Ovary (tissue), 10 donors: ENCODE measurements at places on chromosomes 11 and 22. TPM values are rescaled to one million over a fixed set of nuclear protein-coding genes. Genes with fewer than 3 reads are reported as not detected.

Gene ARHGAP42
- 4.3 TPM for total RNA-seq

Gene TMEM184B
- 44.5 TPM for total RNA-seq

DNA sequence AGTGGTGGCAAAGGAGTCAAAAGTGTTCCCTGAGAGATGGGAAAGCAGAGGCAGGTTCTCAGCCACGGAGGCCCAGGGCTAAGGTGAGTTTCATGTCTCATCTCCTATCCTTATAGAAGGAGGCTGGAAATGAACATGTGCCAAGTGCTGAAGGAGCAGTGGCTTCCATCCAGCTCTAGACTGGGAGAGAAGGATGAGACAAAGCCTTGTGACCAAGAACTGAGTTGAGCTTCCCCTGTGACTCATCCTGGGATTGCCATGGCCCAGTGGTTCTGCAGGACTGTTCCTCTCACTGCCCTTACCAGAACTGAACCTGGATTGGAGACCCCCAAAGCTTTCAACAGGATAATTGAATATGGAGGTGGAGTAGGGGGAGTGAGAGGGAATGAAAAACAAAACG, 16.7 kb upstream of the OR9Q1 start:
- H3K36me3 ChIP-seq: no peaks in the 10 kb centered on the region
- no peak for DNase-seq
- H3K27ac ChIP-seq: no peak overlapping the region
- H3K4me1 ChIP-seq: no peaks in the 10 kb centered on the region
- H3K4me3 ChIP-seq: no peak overlapping the region
- H3K27me3 ChIP-seq: no peaks in the 10 kb centered on the region

DNA sequence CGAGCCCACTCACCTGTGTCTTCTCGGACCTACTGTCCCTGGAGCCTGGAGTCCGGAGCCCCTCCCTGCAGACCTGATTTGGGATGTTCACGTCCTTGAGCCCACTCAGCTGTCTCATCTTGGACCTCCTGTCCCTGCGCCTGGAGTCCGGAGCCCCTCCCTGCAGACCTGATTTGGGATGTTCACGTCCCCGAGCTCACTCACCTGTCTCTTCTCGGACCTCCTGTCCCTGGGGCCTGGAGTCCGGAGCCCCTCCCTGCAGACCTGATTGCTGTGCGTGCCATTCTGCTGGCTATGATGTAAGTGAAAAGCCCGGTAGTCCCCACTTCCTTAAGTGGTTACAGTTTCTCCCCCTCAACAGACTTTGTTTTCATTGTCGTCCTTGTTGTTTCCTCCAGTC, 867.1 kb downstream of the BRD1 start:
- no peaks in the 10 kb centered on the region for H3K36me3 ChIP-seq
- H3K4me1 ChIP-seq: no peaks in the 10 kb centered on the region
- no peak overlapping the region for H3K4me3 ChIP-seq
- H3K27ac ChIP-seq: no peak overlapping the region

GRCh38 chr22:29145321-29146072, 60.2 kb upstream of the EMID1 start:
- H3K36me3 ChIP-seq: no peaks in the 10 kb centered on the region
- H3K27ac ChIP-seq: no peak overlapping the region
- H3K4me1 ChIP-seq: peaks cover 3% of the 10 kb centered on the region
- no peak overlapping the region for H3K4me3 ChIP-seq

Gene OR52E2
- not detected for total RNA-seq

GRCh38 chr11:35943309-35943708, 553 bp upstream of the LDLRAD3 start:
- peak overlapping the region; percentile 47 for H3K27ac ChIP-seq
- H3K36me3 ChIP-seq: no peaks in the 10 kb centered on the region
- H3K27me3 ChIP-seq: no peaks in the 10 kb centered on the region
- DNase-seq: no peak
- H3K4me3 ChIP-seq: peak overlapping the region; percentile 75

DNA sequence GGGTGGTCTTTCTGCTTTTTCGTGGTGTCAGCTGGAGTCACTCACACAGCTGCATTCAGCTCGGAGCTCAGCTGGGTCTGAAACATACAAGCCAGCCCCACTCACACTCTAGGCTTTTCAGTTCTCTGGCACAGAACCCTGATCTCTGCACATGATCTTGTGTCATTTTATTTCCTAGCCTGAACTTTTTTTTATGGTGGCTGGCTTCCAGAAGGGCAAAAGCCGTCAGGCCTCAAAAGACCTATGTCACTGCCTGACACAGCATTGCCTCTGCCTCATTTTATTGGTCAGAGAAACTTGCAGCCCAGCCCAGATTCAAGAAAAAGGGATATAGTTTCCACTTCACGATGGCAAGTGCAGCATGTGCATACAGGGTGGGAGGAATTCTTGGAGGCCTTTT, 117.8 kb downstream of the NTM start:
- no peak for DNase-seq
- no peak overlapping the region for H3K27ac ChIP-seq
- H3K4me3 ChIP-seq: no peak overlapping the region
- H3K27me3 ChIP-seq: no peaks in the 10 kb centered on the region
- no peaks in the 10 kb centered on the region for H3K4me1 ChIP-seq

DNA sequence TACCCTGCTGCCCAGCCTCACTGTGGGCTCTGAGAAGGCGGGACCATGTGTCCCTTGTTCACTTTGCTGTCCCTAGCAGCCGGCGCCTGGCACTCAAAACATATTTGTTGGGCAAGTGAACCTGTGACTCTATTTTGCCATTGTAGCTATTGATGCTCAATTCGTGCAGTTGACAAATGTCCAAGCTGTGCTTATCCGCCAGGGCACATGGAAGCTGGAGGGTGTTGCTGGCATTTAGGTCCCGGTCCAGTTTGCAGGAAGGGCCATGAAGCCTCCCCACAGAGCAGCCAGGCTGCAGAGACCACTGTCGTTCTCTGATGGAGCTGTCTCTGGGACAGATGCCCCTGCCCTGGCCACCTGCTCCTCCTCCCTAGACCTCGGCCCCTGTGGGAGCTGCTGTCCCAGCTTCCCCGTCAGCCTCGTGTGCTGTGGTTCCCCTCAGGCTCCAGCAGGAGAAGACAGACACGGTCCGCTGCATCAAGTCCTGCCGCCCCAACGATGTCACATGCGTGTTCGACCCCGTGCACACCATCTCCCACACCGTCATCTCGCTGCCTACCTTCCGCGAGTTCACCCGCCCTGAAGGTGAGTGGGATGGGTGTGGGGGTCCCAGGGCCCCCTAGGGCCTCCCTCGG, 71.5 kb downstream of the FBLN1 start:
- H3K27ac ChIP-seq: no peak overlapping the region
- no peaks in the 10 kb centered on the region for H3K4me1 ChIP-seq
- no peak for DNase-seq
- H3K27me3 ChIP-seq: no peaks in the 10 kb centered on the region
- no peak overlapping the region for H3K4me3 ChIP-seq

GRCh38 chr11:80562523-80563125, 1121.8 kb upstream of the TENM4 start:
- H3K27ac ChIP-seq: no peak overlapping the region
- H3K4me1 ChIP-seq: peaks cover 2% of the 10 kb centered on the region
- no peak overlapping the region for H3K4me3 ChIP-seq
- H3K27me3 ChIP-seq: no peaks in the 10 kb centered on the region

DNA sequence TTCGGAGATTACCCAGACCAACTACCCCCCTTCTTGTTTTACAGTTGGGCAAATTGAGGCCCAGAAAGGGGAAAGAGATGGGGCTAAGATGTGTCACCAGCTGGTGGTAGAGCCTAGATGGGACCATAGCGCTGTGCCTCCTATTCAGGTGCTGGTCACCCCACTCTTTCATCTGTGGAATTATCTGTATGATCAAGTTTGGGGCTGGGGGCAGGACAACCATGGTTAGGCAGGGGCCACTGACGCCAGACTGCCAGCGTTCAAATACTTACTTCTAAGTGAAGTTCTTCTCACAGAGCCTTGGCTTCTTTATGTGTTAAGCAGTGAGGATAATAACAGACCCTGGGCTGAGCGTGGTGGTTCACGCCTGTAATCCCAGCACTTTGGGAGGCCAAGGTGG, 55.9 kb downstream of the IGLL1 start:
- H3K4me1 ChIP-seq: peaks cover 31% of the 10 kb centered on the region
- no peak overlapping the region for H3K27ac ChIP-seq
- no peak overlapping the region for H3K4me3 ChIP-seq
- H3K27me3 ChIP-seq: no peaks in the 10 kb centered on the region
- no peak for DNase-seq
- H3K36me3 ChIP-seq: no peaks in the 10 kb centered on the region

Gene CNGA4
- total RNA-seq: 0.92 TPM

- H3K4me3 ChIP-seq: no peak overlapping the region
- H3K27me3 ChIP-seq: no peaks in the 10 kb centered on the region
- no peak overlapping the region for H3K27ac ChIP-seq
- no peaks in the 10 kb centered on the region for H3K4me1 ChIP-seq
These were observed 524.5 kb downstream of the BRD1 start for GRCh38 chr22:49303061-49303735.

DNA sequence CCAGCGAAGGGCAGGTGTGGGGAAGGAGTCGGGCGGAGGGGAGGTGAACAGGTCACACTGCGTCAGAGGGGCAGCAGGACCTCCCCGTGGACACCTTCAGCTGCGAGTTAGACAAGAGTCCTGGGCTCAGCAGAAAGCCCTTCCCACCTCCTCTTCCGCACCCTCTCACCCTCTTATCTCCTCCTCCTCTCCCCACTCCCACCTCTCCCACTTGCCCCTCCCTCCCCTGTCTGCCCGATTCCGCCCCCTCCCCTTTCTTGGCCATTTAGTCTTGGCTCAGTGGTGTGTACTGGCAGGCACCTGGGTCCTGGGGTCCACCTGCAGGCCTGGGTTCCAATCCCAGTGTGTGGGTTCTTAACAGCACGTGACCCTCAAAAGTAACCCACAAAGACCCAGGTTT, 37.2 kb downstream of the CYTH4 start:
- no peak for DNase-seq
- no peak overlapping the region for H3K27ac ChIP-seq
- H3K27me3 ChIP-seq: no peaks in the 10 kb centered on the region
- H3K4me1 ChIP-seq: no peaks in the 10 kb centered on the region
- no peak overlapping the region for H3K4me3 ChIP-seq
- H3K36me3 ChIP-seq: no peaks in the 10 kb centered on the region

Gene MMP26
- not detected for total RNA-seq

DNA sequence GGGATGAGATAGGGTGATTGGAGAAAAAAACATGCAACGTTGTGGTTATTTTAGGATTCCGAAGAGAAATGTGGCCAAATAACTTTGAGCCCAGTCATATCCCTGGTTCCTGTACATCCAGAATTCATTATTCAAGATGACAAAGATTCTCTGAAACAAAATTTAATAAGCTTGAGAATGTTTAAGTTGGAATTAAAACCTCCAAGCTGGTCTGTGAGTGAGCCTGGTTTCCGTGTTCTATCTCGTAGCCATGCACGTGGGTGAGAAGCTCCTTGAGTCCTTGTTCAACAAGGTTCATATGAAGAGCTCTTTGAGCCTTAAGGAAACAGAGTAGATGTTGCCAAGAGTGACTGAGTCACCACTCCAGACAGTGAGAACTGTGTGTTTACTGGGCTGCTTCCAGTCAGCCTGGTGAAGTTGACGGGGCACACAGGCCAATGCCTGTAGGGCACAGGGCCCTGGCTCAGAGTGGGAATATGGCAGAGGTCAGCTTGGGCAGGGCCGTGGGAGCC, 206.5 kb downstream of the NAV2 start:
- no peak overlapping the region for H3K4me3 ChIP-seq
- DNase-seq: no peak

Gene PHF21B
- 3.2 TPM for total RNA-seq

DNA sequence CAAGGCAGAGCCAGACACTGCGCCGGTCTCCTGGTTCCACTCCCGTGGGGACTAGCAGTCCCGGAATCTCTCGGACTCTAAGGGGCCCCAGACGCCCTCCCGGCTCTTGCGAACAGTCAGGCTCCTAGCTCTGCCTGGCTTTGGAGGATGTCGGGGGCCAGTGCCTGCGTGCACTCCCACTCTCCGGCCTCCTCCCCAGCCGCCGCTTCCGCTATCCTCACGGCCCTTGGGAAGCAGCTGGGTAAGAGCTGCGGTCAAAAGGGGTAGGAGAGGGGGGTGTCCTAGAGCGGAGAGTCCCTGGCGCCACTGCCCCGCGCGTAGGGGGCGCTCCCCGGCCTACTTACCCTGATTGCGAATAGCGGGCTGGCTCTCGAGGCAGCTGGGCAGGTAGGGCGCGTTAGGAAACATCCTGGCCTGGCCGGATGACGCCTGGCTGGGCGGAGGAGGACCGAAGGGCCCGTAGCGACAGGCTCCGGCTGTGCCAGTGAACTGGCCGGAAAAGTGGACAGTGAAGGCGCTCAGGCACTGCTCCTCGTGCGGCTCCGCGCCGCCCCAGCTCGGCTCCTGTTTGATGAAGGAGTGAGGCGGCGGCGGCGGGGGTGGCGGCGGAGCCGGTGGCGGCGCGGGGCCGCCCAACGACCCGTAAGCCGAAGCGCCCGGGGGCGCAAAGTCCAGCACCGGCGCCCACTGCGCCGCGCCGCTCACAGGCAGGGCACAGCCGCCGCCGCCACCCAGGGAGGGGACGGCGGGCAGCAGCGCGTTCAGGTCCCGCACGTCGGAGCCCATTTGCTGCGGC, 785 bp downstream of the WT1 start:
- peak overlapping the region; percentile 94 for H3K27ac ChIP-seq
- peak; percentile 59 for DNase-seq
- no peaks in the 10 kb centered on the region for H3K27me3 ChIP-seq
- H3K4me1 ChIP-seq: peaks cover 10% of the 10 kb centered on the region
- H3K4me3 ChIP-seq: peak overlapping the region; percentile 87

DNA sequence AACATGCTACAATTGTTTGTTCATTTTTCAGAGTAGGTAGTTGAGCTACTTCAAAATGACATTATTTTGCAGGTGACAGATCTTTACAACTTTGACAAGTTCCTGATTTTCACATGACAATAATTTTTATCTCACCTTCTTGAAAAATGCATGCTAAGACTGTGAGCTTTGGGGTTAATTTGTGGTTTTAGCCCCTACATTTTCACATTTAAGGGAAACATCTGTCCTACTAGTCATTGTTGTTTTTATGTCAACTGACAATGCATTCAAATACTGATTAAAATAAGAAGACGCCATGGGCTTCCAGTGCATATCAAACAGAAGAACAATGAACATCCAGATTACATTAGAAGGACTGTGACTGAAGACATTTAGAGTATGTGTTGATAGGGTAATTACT, 1470.8 kb upstream of the TENM4 start:
- H3K36me3 ChIP-seq: no peaks in the 10 kb centered on the region
- H3K4me3 ChIP-seq: no peak overlapping the region
- H3K4me1 ChIP-seq: no peaks in the 10 kb centered on the region
- no peak overlapping the region for H3K27ac ChIP-seq
- no peak for DNase-seq
- H3K27me3 ChIP-seq: no peaks in the 10 kb centered on the region

DNA sequence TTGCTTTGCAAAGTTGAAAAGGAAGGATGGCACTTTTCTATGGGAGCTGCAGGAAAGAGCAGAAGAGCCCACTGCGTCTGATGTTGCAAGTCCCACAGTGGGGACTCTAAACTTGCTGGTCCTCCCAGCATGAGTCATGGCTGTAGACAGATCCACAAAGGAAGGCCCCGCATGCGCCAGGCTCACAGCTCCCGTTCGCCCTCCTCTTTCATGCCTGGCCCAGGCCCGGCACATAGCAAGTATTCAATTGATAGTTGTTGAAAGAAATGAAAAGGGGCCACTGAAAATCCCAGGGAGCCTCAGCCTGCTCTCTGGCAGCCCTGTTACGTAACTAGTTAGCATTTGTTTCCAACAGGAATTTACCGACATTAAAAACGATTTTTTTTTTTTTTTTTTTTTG, 18.9 kb downstream of the AP1B1 start:
- no peak overlapping the region for H3K4me3 ChIP-seq
- no peaks in the 10 kb centered on the region for H3K36me3 ChIP-seq
- no peaks in the 10 kb centered on the region for H3K27me3 ChIP-seq
- DNase-seq: peak; percentile 67
- H3K4me1 ChIP-seq: no peaks in the 10 kb centered on the region

Gene HEPHL1
- not detected for total RNA-seq

Gene C1QTNF4
- 14.8 TPM for total RNA-seq

- H3K36me3 ChIP-seq: no peaks in the 10 kb centered on the region
- H3K4me3 ChIP-seq: no peak overlapping the region
- peak overlapping the region; percentile 91 for H3K27ac ChIP-seq
- H3K27me3 ChIP-seq: no peaks in the 10 kb centered on the region
These were observed 4.0 kb downstream of the PLXNB2 start for GRCh38 chr22:50303515-50303847.
